Karpas-422 (cell line): ENCODE measurements at places on chromosomes 7 and 10.

- no peak for DNase-seq
These were observed 15.6 kb downstream of the SUFU start for GRCh38 chr10:102519246-102519825.

GRCh38 chr10:404991-405390 lies 269.7 kb downstream of the ZMYND11 start:
- no peak for DNase-seq

- no peak for DNase-seq
These were observed 1.1 kb upstream of the IQUB start for GRCh38 chr7:123535517-123535916.

DNA sequence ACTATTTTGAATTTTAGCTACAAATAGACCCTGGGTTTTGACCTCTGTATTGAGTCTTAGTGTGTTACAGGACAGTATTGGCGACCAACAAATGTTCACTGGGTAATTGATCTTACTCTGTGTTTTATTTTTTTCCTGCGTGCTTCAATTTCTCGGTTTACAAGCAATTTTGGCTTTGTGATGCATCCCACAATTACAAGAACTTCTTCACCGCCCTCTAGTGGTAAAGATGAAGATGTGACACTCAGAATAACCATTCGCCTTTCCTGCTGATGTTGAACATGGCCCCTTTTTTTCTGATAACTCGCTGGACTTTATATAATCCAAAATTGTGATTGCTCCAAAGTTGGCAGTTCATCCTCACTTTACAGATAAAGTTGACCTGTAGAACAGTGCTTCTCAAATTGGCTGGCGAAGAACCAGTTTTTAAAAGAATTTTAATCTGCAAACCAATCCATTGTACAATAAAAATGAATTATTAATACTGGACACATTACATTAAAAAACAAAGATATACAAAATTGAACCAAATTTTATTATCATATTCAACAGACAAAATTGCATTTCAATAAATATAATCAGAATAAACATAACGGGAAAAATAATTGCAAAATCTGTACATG lies 20.2 kb upstream of the SMC3 start:
- DNase-seq = peak; percentile 88

DNA sequence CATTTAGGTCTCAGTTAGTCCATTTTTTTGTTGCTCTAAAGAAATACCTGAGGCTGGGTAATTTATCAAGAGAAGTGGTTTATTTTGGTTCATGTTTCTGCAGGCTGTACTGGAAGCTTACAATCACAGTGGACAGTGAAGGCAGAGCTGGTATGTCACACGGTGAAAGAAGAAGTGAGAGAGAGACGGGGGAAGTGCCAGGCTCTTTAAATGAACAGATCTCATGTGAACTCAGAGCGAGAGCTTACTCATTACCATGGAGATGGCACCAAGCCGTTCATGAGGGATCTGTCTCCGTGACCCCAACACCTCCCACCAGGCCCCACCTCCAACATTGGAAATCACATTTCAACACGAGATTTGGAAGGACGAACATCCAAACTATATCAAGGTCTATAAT lies 18.9 kb upstream of the PNLIPRP3 start:
- DNase-seq = peak; percentile 50

DNA sequence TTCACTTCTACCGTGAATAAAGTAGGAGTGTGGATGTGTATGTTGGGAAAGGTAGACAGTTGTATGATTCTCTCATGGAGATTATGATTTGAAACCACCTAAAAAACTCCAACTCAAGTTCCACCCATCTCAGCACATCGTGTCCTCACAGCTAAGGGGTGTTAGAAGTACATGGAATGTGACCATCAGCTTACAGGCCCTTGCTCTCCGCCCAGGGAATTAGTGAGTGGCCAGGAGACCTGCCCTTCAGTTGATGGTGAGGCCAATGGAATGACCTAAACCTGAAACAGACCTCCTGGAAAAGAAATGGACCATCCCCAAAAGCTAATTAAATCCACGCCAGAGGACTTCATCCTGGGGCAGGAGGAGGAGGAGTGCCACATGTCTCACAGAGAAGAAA lies 2.1 kb upstream of the WNT2 start:
- no peak for DNase-seq

- no peak for DNase-seq
These were observed 54.1 kb upstream of the NPSR1 start for GRCh38 chr7:34603711-34604444.

GRCh38 chr10:75502838-75503237 lies 71.4 kb downstream of the LRMDA start:
- no peak for DNase-seq

- no peak for DNase-seq
These were observed 174.1 kb upstream of the TNRC18 start for GRCh38 chr7:5597772-5598171.

DNA sequence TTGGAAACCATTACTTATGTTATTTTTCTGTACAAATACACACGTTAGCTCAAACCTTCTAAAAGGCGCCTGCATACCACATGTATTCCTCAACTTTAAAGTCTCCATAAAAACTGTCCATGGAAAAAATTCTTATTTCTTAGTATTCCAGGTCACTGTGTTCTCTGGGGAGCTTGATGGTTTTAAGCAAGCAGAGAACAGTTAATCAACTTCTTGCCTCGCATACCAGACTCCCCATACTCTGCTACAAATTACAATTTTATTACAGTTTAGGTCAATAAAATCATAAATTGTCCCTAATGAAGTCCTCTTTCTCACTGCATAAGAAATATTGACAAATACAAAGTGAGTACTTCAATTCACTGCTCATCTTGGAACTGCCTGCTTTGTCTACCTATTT lies 77.0 kb upstream of the GPR22 start:
- no peak for DNase-seq

- no peak for DNase-seq
These were observed 5.5 kb upstream of the KCP start for GRCh38 chr7:128915841-128916642.

DNA sequence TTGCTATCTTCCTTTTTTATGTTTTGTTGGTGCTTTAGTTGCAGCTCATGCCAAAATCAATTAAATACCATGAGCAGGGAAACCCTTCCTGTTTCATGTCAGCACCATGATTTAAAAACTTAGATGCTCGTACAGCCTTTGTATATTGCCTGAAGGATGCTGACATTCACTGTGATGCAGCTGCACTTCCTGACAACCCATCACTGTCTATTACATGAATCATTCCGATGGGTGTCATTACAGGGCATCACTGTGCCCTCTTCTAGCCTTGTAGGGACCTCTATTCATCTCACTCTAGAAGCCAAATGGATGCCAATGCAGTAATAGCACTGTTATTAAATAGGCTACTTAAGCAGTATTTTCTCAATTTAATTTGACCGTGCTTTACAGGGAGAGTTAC lies 18.3 kb upstream of the ITGB1 start:
- DNase-seq = no peak

DNA sequence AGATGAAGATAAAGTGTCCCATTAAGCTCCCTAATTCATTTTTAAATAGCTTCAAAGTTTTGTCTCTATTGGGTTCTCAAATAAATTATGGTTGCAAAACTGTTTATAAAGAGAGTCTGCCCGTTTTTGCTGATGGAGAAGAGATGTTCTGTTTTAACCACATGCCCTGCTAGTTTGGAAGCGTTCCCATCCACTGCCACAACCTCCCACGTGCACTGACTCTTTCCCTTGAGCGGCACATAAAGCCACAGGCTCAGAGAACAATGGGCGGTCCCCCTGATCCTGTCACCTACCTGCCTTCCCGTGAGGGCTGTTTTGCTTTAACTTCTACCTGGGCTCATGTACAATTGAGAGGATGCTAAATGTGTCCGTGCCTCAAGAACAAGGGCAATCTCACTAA lies 65.5 kb downstream of the CPVL start:
- no peak for DNase-seq

DNA sequence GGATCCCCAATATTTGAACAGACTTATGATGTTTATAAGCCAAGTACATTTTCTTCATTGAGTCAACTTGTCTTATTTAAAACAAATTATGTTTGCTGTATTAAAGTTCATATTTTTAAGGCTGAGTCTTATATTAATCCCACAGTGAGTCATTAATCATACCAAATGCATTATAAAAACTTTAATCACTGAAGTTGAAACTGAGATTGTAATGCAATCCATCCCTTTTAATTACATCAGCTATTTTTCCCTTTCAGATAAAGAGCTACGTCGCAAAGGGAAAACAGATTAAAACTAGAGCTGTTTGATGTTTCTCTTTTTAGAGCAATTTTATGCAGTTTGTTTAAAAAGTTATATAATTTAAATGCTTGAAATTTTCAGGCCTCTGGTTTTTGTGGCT lies 183.0 kb downstream of the ARID5B start:
- DNase-seq = no peak

GRCh38 chr10:101237982-101238731 lies 8.9 kb upstream of the LBX1 start:
- no peak for DNase-seq

- no peak for DNase-seq
These were observed 70.7 kb upstream of the LRRC18 start for GRCh38 chr10:49010295-49010694.

DNA sequence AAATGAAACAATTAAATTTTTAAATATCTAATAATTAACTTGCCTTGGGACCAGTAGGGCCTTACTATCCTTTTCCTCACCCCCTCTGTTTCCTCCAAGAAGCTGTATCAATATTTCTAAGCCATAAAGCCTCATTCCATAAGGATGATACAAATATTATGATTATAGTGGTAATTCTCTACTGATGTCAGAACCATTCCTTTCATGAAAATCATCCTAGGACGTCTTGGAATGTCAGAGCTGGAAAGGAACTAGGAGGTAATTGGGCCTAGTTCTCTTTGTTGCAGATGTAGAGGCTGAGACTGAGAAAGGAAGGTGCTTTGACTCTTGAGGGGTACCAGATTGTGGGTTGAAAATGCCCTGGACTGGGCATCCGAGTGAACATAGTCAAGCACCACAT lies 766.7 kb upstream of the GHITM start:
- no peak for DNase-seq

GRCh38 chr10:84293574-84294016 lies 34.8 kb upstream of the CCSER2 start:
- DNase-seq = no peak

GRCh38 chr10:23344241-23344841 lies at the start of gene C10orf67:
Gene C10orf67, minus strand, starts transcription at chr10:23344797. Its CDS starts 23 bp downstream, at chr10:23344774.
- DNase-seq = no peak

GRCh38 chr7:84336766-84337165 lies 142.2 kb upstream of the SEMA3A start:
- no peak for DNase-seq

GRCh38 chr10:21517134-21518031 lies 8.1 kb downstream of the SKIDA1 start:
- peak; percentile 77 for DNase-seq

GRCh38 chr10:75773231-75773780 lies 341.9 kb downstream of the LRMDA start:
- no peak for DNase-seq

- DNase-seq = no peak
These were observed 22.2 kb downstream of the CREB5 start for GRCh38 chr7:28434510-28434909.

DNA sequence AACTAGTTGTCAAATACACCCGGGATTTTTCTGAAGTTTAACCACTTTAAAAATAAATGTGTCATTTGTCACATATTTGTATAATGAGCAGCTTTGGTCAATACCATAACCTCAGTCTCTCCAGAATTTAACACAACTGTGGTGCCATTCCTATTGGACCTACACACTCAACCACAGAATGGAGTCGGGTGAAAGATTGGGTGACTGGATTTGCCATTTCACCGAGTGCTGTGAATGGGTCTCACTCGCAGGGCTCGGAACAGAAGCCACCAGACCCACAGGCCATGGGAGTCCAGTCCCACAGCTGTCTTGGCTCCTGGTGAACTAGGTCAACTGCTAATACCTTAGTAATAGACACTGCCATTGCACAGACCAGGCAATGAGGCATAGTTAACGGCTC lies 298.4 kb downstream of the CCDC3 start:
- no peak for DNase-seq

- no peak for DNase-seq
These were observed 19.6 kb downstream of the NUDT1 start for GRCh38 chr7:2261611-2262010.

DNA sequence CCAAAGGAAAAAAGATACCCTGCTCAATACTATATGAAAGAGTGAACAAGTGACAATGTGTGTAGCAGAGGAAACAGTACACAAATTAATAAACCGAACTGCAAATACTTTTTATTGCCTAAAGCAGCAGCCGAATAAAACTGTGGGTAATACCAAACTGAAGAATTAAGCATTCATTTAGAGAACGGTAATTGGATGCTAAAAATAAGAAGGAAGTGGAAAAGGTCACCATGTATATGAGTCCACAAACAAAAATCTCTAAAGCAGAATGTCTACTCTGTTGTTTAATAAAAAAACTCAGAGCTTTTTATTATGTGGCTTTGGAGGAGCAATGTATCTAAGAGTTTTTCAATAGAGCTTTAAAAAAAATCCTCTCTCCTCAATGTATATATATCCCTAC lies 87.9 kb downstream of the ETV1 start:
- DNase-seq = no peak

- no peak for DNase-seq
These were observed 182.6 kb upstream of the RNF32 start for GRCh38 chr7:156458011-156458410.

DNA sequence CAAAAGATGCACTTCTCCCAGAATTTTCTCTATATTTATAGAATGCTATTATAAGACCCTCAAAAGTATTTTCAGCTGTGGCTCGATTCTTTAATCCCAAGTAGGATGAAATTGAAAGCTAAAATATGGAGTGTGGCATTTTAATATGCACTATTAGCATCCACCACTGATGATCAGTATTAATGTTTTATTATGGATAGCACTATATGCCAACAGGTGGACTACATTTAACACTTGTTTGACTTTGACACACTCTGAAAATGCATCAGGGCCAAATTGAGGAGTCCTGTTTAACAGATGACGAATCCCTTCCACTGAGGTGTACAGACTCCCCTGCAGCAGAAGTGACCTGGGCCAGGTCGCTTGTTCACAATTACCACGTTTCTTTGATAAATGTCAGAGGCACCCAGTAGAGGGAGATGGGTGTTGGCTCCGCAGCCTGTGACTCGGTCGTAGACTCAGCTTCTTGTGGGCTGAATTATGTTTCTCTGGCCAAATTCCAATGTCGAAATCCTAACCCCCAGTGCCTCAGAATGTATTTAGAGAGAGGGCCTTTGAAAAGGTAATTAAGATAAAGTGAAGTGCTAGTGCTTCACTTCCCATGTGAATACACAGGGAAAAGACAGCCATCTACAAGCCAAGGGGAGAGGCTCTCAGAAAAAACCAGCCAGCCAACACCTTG lies 48.1 kb downstream of the WIPF3 start:
- DNase-seq = no peak

- no peak for DNase-seq
These were observed 236.2 kb downstream of the FGFR2 start for GRCh38 chr10:121362026-121362425.
